ENCODE measurements at places on chromosomes 3 and 15.

DNA sequence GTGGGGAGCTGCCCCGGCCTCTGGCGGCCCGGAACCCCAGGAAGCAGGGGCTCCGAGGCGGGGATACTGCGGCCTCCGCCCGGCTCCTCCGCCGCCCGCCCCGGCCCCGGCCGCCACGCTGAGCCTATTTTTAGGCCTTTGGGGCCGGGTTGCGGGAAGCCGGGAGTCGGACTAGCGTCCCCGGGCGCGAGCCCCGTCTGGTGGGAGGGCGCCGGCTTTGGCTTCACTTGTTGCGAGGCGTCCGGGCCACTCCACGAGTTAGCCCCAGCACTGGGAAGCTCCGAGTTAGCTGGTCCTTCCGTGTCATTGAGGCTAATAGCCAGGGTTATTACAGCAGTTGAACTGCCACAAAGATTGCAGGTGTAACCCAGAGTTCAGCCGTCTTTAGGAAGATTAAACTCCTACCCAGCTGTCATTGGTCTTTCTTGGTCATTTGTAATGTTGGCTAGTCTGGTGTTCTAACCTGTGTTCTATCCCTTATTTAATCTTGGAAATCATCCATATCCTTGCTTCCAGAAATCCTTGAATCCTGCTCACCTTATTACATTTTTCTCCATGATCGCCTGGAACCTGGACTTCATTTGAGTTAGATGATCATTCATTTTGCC is 791 bp downstream of the GYG1 start:
- peak; percentile 66 for DNase-seq

- DNase-seq = no peak
These were observed 15.5 kb upstream of the ACAP2 start for GRCh38 chr3:195458316-195458717.

GRCh38 chr3:39177708-39178332 is 14.6 kb downstream of the XIRP1 start:
- DNase-seq = peak; percentile 83

DNA sequence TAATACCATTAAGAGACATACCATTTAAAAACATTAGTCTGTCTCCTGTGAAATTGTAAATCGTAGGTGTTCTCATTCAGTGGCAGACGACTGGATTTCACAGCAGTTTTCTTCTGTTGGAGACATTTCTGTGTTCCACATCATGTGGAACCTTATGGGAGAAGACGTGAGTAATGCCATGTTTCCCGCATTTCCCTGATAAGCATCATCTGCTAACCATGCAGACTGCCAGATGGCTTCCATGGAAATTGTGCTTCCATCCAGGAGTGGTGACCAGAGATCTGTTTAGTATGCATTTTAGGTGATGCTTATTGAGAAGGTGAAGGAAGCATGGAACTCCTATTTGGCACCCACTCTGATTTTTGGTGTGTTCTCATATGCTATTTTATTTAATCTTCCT is 28.4 kb upstream of the ST3GAL6 start:
- DNase-seq = no peak

GRCh38 chr3:155352900-155353490 is 59.5 kb upstream of the STRIT1 start:
- DNase-seq = peak; percentile 41

DNA sequence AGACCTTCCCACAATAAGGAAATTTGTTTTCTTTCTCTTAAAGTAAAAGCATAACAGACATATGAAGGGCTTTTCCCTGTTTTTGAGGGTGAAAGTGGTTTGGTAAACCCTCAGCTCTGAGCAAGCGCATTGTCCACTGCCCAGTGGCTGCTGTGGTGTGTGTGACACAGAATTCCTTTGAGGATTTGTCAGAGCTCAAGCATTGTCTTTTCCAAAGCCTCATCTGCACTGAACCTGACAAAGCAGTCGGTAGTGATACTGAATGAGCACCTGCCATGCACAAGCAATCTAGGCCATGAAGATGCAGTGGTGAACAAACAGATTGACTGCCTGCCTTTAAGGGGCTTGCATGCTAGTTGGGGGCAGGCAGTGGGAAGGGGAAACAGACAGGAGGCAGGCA is 128.3 kb downstream of the PLCL2 start:
- no peak for DNase-seq

GRCh38 chr15:91844928-91845327 is 8.6 kb upstream of the SLCO3A1 start:
- DNase-seq = no peak

DNA sequence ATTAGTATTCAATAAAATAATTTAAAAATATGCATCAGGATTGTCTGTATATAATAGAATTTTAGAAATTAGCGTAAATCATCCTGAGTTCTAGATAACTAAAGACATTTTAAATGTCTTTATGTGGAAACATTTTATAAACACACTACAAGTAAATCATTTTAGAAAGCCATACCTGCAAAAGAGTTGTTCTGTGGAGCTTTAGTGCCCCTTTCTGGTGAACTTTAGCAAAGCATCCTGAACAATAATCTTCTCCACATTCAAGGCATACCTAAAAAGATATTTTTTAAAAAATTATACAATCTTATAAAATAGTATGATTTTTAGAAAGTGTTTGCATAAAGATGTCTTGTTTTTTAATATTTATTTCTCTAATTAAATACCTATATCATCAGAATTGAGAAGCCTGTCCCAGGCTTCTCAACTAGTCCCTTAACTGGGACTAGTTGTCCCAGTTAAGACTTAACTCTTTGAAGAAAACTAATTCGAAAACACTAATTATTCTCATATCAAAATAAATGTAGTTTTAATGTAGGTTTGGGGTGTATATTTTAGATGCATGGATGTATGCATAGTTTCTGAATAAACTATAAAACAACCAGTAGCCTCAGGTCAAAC is 29.7 kb downstream of the ZBBX start:
- peak; percentile 13 for DNase-seq

DNA sequence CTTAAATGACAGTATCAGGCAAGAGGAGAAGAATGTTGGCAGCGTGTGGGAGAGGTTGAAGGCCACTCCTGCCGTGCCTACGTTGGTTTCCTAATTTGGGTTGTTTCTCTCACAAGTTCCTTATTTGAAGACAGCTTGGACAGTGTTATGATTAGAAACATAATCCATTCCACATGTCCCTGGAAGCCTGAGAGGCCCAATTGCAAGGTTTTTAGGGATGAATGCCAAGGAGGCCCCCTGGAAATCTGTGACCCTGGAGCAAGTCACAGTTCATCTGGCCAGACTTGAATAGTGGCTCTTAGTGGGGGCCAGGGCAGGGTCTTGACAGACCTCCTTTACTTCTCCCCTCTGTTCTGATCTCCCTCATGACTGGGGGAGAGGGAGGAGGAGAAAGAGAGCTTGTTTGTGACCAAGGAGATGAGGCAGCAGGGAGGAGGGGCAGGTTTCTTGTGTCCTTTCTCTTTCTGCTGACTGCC is 584.4 kb upstream of the TBL1XR1 start:
- no peak for DNase-seq

DNA sequence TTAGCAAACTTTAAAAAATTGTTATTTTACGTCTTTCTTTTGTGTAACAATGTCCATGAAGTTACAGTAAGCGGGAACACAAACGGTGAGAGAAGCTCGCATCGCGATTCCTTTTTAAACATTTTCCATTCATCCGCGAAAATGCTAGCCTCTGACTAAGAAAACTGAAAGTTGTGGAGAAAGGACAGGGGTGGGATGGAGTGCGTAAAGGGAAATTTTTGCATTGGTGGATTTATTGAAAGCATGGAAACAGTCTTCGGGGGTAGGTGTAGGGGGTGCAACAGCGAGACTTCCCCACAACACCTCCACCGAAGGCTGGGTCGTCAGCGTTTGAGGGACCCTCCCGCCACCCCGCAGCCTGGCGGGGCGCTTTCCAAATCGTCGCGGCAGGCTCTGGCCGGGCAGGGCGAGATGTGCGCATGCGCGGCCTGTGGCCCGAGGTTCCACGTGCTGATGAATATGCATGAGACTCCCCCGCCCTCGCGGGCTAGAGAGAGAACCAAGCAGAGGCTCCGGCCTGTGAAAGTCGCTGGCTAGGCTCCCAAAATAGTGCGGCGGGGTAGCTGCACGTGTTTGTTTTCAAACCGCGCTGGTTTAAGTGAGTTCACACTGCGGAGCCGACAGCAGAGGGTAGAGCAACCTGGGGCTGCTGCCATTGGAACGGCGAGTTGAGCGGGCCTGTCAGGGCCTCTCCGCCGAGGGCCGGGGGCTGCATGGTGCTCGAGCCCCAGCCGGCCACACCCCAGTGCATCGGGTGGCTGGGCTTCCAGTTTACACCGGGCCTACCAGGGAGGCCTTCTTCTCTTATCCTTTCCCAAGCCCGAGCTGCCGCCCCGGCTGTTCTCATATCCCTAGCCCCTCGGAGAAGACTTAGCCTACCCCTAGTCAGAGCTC is 9.9 kb downstream of the ZIC1 start:
- peak; percentile 86 for DNase-seq

DNA sequence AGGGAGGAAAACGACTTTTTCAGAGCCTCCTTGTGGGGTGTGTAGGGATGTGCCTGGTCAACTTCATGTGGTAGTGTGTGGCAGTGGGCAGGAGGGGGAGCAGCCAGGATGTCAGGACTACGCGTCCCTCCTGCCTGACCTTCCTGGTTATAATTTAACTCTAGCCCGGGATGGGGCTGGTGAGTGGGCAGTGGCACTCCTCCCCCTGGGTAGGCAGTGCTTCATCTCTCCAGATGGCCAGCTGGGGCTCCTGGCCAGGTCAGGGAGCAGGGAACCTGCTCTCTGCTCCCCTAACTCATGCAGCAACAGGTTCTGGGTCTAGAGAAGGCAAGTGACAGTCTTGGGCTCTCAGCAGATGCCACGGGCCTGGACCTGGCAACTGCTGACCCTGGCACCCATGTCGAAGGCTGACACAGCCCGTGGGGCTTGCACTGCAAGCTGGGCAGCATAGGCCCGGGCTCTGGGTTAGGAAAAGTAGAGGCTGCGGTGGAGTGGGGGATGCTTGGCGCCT is 2.6 kb downstream of the ITIH4 start:
- DNase-seq = peak; percentile 53

- DNase-seq = no peak
These were observed 118.8 kb upstream of the PTX3 start for GRCh38 chr3:157317895-157318294.

DNA sequence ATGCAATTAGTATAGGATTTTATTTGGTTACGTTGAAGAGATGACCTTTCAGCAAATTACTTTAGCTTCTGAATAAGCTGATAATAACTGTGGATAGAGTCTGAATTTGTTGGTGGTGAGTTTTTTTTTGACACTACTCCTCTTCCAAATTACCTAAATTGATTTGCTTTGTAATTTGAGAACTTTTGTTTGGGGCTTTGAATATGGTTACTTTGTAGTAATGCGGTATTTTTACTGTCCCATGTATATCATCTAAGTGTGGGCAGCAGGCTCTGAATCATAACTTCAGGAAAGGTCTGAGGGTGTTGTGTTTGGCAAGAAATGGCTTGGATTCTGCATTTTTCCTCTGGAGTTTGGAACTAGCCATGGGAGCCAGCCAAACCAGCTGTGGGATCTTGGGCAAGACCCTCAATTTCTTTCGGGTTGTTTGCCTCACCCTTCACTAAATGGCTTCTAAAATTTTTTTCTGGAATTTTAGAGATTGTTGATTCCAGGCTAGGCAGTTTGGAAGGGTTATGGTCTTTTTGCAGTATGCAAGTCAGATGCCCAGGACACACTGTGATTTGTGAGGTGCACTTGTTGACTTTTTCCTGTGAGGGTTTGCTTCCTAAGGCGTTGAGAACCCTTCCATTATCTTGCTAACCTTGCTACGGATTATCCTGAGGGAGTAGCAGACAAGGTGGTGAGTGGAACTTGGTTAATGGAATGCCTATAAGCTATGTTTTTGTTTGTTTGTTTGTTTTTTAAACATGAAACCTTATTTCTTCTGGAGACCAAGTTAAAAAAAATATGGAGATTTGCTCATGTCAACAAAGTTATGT is 10.4 kb downstream of the PTPRG start:
- no peak for DNase-seq

DNA sequence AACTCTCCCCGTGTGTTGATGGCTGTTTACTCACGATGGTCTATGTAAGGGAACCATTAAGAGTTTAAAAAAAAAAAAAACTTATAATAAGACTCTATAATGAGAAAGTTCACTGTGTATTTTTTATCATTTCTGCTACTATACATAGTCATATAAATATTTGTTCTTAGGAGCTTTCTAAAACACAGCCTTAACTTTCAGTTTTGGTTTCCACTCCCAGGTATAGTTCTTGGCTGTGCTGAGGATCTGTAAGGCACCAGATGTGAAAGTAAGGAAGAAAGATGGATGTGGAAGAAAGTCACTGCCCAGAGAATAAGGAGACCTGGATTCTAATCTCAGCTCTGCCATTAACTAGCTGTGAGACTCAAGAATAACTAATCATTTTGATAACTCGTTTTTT is 101.9 kb upstream of the THBS1 start:
- DNase-seq = no peak

DNA sequence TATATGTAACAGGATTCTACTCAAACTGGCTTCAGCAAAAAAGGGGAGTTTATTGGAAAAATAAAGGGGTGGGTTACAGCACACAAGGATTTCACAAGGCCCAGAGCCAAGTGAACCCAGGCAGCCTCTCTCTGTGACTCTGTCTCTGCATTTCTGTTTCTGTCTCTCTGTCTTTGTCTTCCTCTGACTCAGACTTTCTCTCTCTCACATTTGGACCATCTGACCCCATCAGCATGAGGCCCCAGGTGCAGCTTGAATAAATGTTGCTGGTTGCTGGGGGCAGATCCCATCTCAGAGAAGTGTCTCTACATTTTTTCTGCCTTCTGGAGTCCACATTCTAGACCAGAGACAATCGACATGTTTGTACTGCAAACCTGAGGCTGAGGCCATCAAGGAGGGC is 45.0 kb downstream of the RPLP1 start:
- no peak for DNase-seq

GRCh38 chr3:140395134-140396075 is 282.5 kb upstream of the TRIM42 start:
- DNase-seq = no peak

Measured in iPS-NIHi11 (cell line).